ENCODE measurements at places on chromosomes 2 and 18. TPM values are rescaled to one million over a fixed set of nuclear protein-coding genes. Genes with fewer than 3 reads are reported as not detected.

DNA sequence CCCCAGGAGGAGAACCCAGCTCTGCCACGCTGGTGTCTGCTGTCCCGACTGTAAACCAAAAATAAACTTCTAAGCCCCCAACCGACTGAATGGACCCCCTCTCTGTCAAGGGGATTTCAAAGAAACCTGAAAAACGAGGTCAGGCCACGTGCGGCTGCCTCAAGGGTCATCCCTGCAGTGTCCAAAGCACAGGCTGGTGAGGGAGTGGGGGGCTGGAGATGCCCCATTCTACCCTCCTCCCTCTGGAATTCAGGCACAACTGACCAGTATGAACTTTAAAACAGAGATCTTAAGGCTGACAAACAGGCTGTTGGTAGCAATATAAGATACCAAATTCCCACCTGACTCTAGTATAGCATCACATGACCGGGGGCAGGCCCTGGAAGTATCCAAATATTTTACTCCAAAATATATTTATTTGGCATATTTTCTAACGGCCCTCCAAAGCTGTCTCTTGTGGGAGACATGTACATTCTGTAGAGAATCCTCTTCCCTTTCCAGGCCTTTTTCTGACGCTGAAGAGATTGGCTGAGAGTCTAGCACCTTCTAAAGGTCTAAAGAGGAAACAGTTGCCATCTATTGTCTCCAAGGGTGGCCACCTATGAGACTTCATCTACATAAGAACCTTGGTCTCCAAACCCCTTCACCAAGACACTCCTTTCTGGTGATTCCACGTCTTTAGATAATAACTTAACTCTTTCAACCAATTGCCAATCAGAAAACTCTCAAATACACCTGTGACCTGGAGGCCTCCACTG is 40.4 kb upstream of the CTDP1 start:
- no peak for DNase-seq
- no peak overlapping the region for H3K4me3 ChIP-seq
- no peaks in the 10 kb centered on the region for H3K36me3 ChIP-seq
- no peaks in the 10 kb centered on the region for H3K27me3 ChIP-seq

DNA sequence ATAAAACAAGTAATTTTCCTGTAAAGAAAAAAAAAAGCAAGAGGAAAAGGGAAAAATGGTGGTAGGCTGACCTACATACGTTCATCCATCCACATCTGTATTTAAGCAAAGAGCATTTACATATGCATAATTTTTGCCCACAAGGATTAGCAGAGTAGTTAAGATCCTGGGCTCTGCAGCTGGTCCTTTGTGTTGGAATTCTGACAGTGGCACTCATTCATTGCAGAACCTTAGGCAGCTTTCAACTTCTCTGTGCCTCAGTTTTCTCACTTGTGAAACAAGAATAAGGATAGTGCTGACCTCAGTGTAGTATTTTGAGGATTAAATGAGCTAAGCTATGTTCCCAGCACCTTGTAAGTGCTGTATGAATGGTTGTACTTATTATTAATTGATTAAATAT is 211.3 kb downstream of the ARL4C start:
- no peak for DNase-seq
- H3K4me3 ChIP-seq, result no peak overlapping the region
- no peak overlapping the region for H3K27ac ChIP-seq

DNA sequence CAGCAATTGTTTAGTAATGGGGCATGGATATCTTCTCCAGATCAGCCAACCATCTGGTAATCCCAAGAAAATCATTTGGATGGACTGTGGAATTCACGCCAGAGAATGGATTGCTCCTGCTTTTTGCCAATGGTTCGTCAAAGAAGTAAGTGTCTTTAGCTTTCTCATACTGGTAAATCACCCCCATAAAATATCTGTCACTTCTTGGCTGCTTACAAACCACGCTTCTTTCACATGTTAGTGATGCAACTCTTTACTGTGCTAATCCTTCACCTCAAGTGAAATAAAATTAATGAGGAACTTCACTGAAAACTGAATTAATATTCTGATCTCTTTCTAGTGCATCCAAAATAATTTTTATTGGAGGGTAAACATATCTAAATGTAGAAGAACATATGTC is 18.9 kb downstream of the CPO start:
- H3K27ac ChIP-seq, result no peak overlapping the region
- H3K4me1 ChIP-seq, result no peaks in the 10 kb centered on the region
- no peak overlapping the region for H3K4me3 ChIP-seq
- no peaks in the 10 kb centered on the region for H3K36me3 ChIP-seq
- no peaks in the 10 kb centered on the region for H3K27me3 ChIP-seq
- DNase-seq, result no peak

DNA sequence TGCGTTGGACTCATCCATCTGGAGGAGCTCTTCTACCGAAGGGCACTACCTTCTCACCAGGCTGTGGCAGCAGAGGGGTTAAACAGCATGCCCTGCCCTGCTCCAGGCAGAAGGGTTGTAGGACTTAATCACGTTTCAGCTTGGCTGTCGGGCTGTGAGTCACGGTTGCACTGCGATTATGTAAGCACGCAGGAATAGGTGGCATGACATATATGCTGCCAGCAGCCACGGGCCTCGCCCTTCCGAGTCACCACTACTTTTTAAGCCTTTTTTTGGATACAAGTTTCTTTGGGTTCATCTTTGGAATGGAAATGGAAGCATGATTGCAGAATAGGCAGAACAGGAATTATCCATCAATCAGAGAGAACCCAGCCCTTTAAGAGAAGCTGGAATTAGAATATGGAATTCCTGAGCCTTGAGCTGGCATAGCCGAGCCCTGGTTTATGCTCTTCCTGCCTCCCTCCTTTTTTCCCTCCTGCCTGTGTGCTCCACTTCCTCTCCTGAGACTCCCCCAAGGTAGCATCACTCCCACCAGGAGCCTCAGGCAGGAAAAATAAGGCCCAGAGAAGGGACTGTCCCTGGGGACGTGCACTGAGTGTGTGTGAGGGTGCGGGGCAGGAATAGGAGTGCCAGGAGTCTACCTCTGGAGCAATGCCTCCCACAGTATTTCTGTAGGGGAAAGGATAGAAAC is 86.8 kb downstream of the SEMA4F start:
- no peak for DNase-seq
- no peaks in the 10 kb centered on the region for H3K4me1 ChIP-seq
- H3K36me3 ChIP-seq, result no peaks in the 10 kb centered on the region
- no peak overlapping the region for H3K27ac ChIP-seq

DHRS9 gene
- not detected for polyA plus RNA-seq

SLC38A11 gene
- not detected for polyA plus RNA-seq

OXER1 gene
- not detected for polyA plus RNA-seq

Measured in CD4-positive, alpha-beta memory T cell (primary cell).